ENCODE measurements at places on chromosomes 6 and 20.

GRCh38 chr6:85685713-85686112 lies 43.0 kb upstream of the SYNCRIP start:
- DNase-seq = no peak

- DNase-seq = no peak
Measured at GRCh38 chr6:141394565-141395051, 738.1 kb upstream of the GJE1 start.

DNA sequence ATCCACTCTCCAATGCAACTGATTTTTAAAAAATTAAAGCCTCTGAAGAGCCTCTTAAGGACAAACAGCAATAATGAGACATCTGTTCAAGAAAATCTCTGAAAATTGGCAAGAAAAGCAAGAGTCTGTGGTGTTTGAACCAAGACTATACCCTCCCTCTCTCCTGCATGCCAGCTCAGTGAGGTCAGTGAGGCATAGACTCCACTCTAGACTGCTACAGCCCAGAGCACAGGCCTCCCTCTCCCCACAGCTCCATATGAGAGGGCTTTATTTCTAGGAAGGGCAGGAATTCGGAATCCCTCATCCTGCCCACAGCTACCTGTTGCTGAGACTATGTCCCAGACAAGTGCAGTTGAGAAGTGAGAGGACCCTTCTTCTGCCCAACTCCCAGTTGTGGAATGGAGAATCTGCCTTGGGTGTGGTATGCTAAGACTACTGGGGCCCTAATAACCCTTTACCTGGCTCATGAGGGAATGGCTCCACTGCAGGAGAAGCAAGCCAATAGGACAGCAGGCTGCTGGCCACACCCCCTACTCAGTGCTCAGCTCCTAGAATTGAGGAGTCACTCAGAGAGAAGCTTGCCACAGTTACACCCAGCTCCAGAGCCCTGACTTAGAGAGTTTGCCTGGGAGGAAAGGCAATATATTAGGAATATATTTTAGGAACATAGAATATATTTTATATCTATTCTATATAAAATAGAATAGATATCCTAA lies 22.7 kb upstream of the HLA-DQA1 start:
- DNase-seq = no peak

DNA sequence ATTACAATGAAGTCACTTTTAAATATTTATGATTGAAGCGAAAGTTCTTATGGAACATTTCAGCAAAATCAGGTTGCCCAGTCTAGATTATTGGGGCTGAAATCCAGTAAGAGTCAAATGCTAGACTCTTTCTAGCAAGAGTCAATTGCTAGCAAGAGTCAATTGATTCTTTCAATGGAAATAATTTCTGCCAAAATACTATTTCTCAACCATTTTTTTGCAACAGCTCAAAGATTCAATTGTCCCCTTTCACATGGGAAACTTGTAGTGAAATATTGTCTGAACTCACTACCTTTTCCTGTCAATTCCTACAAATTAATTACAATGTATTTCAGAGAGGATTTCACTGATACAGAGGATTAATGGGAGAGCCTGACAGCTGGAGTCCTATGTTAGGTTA lies 78.3 kb downstream of the MAP7 start:
- no peak for DNase-seq

- no peak for DNase-seq
Measured at GRCh38 chr6:107737397-107737793, 86.7 kb downstream of the SCML4 start.

- no peak for DNase-seq
Measured at GRCh38 chr6:4296552-4296951, 161.2 kb upstream of the ECI2 start.

GRCh38 chr6:16137451-16137801 lies 8.5 kb downstream of the MYLIP start:
- DNase-seq = no peak

DNA sequence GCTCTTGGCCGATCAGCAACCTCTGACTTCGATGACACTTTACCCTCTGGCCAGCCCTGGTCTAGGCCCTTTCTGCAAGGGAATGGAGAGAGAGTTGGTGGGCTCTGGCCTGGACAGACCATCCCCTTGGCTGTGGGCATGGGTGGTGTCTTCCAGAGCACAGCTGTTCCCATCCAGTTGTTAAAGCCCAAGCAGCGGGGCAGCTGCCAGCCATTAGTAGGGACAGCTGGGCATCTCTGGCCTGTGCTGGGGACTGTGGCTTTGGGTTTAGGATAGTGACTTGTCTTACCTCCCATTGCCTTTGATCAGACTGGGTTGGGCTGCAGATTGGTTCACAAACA lies 2.8 kb downstream of the CDC25B start:
- no peak for DNase-seq

- DNase-seq = no peak
Measured at GRCh38 chr6:129801909-129802308, 59.2 kb downstream of the TMEM244 start.

DNA sequence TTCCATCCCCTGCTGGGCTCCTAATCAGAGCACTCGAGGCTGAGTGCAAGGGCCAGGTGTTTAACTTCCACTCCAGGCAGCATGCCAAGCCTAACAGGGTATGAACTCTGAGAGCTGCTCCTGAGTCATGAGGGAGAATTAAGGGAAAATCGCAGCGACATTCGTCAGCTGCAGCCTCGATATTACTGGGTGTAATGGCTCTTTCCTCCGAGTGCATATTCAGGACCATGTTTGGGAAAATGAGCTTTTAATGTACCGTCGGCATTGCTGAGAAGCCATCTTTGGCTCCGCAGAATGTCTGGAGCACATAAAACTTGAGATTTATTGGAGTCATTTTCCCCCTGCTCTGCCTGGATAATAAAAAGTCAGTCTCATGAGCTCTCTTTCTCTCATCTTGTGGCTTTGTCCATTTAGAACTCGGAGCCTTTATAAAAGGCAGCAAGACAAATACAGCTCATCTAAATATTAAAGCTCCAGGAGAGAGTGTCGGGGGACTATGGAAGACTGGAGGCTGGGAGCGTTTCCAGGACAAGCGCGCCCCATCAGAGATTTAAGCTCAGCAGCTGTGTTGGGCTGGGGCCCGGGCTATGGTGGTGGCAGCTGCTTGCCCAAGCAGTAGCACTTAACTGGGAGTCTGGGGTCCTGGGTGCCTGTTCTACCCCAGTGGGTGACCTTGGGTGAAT lies 103.7 kb downstream of the TOX2 start:
- DNase-seq = peak; percentile 79

- no peak for DNase-seq
Measured at GRCh38 chr20:42749556-42749955, 440.1 kb downstream of the PTPRT start.

- no peak for DNase-seq
Measured at GRCh38 chr6:40290816-40291215, 296.3 kb downstream of the LRFN2 start.

- DNase-seq = no peak
Measured at GRCh38 chr6:9039258-9039657, 603.9 kb upstream of the SLC35B3 start.

DNA sequence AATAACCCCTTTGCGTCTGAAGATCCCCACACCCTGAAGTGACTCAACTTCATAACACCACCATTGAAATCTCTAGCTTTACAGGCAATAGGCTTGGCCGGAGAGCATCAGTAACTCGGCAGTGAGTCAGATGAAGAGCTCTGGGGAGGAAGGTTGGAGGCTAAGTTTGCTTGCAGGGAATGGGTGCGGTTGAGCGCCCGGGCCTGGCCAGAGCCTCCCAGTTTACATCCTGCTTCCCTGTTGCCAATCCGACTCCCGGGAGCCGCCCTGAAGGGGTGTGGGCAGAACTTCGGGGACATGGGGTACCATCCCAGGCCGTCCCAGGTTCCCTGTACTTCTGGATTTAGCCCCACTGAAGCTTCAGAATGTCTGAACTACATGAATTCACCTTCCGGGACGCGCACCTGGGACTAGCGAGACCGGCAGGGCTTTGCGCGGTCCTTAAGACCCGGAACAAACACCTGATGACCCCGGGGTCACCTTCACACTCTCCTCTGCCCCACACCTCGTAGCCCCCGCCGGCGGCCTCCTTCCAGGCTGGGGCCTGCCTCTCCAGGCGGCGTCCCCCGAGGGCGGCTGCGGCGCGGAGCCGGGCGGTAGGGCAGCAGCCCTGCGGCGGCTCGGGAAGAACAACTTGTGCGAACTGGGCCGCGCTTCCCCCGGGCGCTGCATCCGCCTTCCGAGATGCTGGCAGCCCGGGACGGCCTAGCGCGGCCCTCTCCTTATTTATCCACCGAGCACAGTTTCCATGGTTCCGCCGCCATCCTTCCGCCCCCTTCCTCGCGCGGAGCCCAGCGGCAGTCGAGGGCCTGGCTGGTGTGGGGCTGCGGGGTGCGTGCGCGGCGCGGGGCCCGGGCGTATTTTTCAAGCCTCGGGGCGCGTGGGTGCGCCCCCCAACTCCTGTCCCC lies 56.6 kb upstream of the RREB1 start:
- DNase-seq = peak; percentile 49

- no peak for DNase-seq
Measured at GRCh38 chr20:51137461-51137860, 114.6 kb upstream of the KCNG1 start.

DNA sequence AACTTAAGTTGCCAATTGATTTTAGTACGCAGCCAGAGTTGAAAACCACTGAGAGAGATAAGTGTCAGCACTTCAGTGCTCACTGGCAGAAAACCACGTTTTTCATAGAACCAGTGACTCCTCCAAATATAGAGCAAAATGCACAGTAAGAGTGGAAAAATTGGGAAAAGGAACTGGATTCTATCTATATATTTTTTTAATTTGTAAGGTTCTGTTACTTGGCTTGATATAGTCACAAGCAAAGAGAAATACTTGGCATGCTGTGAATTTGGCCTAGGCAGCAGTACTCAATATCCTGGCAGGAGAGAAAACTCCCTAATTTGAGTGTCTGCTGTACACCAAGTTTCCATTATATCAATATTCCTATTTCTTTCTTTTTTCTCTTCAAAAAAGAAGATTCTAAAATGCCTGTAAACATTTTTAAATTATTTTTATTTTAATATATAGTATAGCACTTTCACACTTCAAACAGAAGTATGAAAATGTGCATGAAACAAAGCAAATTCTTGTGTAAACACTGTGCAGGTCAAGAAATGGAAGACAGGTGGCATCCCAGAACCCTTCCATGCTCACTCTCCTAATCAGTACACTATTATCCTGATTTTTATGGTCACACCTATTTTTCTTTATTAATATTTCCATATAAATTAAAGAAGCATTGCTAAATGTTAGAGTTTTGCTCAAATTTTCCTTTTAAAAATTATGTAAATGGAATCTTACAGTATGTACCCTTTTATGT lies 561.8 kb upstream of the RNF217 start:
- DNase-seq = no peak

GRCh38 chr20:58470336-58471192 lies 44.6 kb downstream of the APCDD1L start:
- DNase-seq = no peak
